ENCODE measurements at places on chromosomes 11 and 22.
A peak's percentile ranks its signal among the peaks of the same experiment; 100 is the strongest.

GRCh38 chr11:48170241-48171233 is 46.1 kb upstream of the OR4B1 start:
- no peak for DNase-seq

GRCh38 chr11:76371170-76371569 is 9.8 kb downstream of the THAP12 start:
- DNase-seq = no peak

GRCh38 chr11:75667831-75668450 is 897 bp downstream of the MAP6 start:
- no peak for DNase-seq

DNA sequence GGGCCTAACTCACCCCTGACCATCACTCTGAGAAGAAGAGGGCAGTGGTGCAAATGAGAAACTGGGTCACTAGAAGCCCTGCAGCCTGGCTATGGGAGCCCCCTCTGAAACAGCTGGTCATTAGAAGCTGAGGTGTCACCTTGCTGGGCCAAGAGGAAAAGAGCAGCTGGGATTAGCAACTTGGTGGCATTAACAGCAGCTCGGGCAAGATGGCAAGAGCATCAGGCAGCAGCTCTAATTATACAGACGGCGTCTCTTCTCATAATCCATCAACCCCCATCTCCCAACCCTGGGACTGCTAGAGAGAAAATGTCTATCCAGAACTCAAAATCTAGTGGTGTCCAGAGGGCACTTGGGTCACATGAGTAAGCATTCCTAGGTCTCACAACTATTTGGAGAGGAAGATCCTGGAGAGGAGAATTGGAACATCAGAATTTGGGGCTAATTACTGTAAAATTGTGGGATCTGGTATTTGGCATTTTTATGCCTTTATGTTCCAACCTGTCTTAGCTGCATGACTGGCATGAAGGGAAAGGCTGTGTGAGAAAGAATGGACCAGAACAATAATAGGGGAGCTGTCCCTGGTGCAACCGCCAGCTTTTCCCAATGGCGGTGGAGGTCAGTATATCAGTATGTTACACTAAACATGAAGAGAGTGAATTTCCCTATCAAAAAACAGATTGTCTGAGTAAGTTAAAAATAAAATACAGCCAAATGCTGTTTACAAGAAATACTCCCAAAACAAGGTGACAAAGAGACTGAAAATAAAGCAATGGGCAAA is 7.6 kb upstream of the LMO1 start:
- no peak for DNase-seq

- peak; percentile 63 for DNase-seq
Measured at GRCh38 chr11:46367244-46367915, 14.1 kb upstream of the MDK start.

GRCh38 chr11:130215531-130216220 is 56.1 kb downstream of the ST14 start:
- DNase-seq = no peak

DNA sequence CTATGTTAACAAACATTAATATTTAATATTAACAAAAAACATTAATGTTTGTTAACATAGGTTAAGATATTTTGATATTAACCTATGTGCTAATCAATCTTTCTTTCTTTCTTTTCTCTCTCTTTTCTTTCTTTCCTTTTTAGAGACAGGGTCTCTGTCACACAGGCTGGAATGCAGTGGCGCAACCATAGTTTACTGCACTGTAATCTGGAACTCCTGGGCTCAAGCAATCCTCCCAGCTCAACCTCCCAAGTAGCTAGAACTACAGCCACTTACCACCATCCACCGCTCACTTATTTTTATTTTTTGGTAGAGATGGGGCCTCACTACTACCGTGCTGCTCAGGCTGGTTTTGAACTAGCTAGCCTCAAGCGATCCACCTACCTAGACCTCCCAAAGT is 13.2 kb downstream of the SIK3 start:
- no peak for DNase-seq

- no peak for DNase-seq
Measured at GRCh38 chr22:26002456-26002855, 166.8 kb upstream of the SEZ6L start.

All from stimulated activated CD8-positive, alpha-beta memory T cell treated with anti-CD3 and anti-CD28 coated beads, Interleukin-2, amount 100 ng/mL, for 1 hour (primary cell).